H9 (cell line): ENCODE measurements at places on chromosomes 6 and 20.

GRCh38 chr6:134622382-134623173 lies 304.7 kb upstream of the SGK1 start:
- DNase-seq = no peak

GRCh38 chr20:8524101-8525016 lies 392.3 kb downstream of the PLCB1 start:
- no peak for DNase-seq

DNA sequence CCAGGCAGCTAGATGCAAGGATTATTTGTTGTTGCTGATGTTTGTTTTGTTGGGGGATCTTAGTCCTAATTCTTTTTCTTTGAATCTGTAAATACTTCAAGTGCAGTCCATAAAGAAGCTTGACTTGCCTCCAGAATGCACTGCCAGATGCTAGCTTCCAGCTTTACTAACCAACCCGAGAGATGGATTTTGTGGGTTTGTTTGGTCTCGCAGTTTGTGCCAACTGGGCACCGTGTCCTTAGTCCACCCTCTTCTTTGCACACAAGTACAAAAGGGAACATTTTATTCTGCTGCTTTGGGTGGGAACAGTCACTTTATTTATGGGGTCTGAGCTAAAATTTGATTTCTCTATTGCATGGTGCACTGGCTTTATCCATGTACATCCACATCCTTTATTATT lies 212.0 kb downstream of the PLCB1 start:
- DNase-seq = no peak

- DNase-seq = no peak
These were observed 1.1 kb upstream of the RNF182 start for GRCh38 chr6:13923527-13924145.

DNA sequence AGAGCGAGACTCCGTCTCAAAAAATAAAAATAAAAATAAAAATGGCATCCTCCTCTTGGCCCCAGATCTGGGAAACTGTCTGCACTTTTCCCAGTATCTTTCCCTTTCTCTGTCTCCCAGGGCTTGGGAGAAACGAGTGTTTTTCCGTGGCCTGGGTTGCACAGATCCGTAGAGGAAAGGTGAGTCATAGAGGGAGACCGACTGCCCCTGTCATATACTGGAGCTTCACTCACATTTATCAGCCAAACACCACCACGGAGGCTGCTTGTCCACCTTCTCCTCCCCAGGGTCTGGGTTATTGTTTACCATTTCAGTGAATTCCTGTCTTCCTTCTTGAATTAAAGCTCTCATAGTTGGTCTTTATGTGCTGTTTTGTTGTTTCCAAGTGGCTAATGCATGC lies 31.9 kb upstream of the EIF2S2 start:
- DNase-seq = no peak

GRCh38 chr6:35040398-35040797 lies 100.7 kb downstream of the TCP11 start:
- no peak for DNase-seq

DNA sequence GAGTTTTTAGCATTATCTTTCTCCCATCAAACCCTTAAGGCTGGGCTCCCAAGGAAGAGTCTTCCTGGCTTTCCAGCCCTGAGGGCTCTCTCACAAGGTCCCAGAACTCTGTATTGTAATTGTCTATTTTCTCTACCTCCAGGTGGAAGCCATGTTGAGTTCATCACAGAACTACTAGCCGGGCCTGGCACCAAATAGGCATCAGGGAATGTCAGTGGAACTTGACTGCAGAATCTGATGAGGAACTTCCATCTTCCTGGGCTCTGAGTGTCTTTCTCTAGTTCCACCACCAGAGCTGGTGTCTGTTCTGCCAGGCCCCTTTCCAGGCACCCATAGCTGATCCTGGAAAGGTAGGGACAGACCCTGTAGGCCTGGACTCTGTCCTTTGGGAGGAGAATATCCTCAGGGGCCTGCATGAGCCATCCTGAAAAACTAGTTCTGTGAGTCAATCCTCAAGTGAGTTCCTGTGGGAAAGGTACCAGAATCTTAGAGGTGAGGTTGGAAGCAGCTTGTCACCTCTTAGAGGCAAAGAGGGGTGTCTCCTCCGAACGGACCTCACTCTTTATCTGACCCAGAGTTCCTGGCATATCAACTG lies 11.1 kb upstream of the TOP1 start:
- no peak for DNase-seq

DNA sequence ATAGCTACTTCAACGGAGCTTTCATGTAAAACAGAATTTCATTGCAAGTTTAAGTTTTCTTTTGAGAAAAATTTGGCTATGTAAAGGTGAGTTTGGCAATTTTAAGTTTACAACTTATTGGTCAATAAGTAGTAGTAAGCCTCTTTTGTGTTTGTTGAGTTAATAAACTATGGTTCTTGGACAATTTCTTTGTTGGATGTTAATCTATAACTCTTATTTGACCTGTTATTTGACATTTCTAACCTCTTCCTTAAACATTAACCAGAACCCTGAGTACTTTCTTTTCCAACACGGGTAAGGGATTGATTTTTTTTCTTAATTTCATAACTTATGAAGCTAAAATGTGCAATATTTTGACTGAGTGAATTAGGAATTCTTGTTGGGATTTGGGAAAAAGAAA lies 354.4 kb downstream of the PRKN start:
- DNase-seq = no peak

GRCh38 chr20:25237610-25238318 lies 10.1 kb upstream of the PYGB start:
- no peak for DNase-seq

DNA sequence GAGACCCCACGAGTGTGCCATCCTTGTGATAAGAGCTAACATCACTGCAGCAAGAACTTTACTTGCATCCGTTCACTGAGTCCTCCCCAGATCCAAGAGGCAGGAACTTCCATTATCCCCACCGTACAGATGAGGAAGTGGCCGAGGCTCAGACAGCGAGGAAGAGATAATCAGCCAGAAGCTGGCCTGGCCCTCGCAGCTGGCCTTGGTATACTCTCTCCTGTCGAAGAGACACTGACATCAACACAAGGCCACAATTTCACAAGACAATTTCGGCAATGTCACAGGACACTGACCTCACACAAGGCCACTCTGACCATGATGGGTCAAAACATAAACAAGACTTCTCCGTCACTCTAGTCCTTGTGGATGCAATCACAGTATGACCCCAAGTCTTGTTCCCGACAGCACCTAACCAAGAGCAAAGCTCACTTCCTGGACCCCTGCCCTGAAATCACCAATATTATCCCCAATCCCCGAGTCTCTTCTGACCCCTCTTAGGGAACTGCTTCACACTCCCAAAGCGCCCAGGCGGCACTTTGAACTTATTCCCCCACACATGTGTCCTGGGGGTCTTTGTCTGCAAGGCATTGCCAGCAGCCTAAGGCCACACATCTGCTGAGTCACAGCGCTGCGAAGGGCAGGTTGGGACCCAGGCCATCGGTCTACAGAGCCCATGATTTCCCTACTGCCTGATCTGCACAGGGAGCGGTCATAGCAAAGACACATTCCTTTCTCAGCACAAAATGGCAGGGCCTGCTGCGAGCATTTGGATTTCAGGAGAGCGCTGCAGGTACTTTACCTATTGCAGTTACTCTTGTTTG lies 14.8 kb upstream of the VAPB start:
- peak; percentile 57 for DNase-seq

- DNase-seq = no peak
These were observed 293.7 kb upstream of the RSPO3 start for GRCh38 chr6:126824815-126825214.

GRCh38 chr6:502761-503160 lies 111.2 kb downstream of the IRF4 start:
- DNase-seq = no peak

GRCh38 chr6:141906569-141907080 lies 226.1 kb upstream of the GJE1 start:
- DNase-seq = no peak

GRCh38 chr6:158255989-158256601 lies 56.2 kb upstream of the TULP4 start:
- DNase-seq = no peak
